ENCODE measurements at places on chromosomes 5 and 9.

DNA sequence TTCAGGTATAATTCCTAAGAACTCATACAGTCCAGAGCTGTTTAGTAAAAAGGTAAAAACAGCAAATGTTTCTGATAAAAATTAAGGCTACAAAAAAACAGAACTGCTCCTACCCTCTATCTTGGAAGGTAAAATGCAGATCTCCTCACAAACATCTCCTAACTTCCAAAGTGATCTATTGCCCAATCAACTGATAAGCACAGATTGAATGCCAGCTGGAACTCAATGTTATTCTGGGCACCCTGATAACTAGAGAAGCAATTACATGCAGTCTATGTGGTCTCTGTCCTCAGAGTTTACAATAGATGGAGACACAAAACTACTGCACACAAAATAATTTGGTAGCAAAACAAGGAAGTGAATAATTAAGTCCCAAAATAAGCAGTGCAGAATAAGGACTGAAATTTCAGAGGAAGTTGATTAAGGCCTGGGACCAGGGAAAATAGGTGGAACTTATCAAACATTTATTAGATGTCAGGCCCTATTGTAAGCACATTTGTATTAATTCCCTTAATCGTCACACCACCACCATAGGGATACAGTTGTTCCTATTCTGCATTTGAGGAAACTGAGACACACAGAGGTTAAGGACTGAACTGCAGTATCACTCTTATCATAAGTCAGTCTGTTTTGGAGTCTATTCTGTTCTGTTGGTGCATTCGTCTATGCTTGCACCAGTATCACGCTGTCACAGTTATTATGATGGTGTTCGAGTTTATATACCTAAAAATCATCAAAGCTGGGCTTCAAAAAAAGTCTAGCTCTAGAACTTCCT, 102.2 kb upstream of the TARS1 start:
- DNase-seq, result no peak

GRCh38 chr5:31935496-31936369, 238.4 kb downstream of the GOLPH3 start:
- DNase-seq, result peak; percentile 28

DNA sequence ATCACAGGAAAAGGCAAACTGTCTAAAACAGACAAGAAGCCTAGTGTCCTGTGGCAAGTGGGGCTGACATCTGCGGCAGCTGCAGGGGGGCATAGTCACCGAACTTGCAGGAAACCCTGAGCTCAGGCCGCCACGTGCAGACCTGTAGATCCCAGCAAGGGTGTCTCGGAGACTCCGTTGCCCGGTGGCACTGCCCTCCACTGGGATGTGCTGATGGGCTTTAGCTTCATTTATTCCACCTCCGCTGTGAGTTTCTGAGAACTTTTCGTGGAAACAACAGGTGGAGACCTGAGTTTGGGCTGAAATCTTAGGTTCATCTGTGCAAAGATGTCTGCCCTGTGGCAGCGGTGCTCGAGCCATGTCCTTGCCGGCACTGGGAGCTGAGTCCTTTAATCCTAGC, 22.1 kb downstream of the CEP72 start:
- DNase-seq, result no peak

- no peak for DNase-seq
Measured at GRCh38 chr9:121815084-121815483, 163.7 kb downstream of the DAB2IP start.

DNA sequence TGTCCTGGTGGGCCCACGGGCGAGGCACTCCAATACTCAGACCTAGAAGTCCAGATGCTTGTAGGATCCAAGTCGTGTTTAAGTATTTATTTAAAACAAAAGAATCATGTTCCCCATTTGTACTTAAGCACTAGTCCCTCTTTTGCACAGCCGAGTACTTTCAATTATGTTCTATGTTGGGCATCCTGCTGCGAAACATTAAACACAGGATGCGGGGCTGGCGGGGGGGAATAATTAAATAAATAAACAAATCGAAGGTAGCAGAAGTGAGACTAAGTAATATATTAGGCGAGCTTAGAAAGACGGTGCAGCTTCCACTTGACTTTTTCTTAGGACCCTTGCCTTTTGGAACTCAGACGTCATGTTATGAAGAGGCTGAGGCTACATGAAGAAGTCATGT, 1129.2 kb upstream of the ACO1 start:
- no peak for DNase-seq

- no peak for DNase-seq
Measured at GRCh38 chr5:157286761-157287211, 20.9 kb downstream of the CYFIP2 start.

DNA sequence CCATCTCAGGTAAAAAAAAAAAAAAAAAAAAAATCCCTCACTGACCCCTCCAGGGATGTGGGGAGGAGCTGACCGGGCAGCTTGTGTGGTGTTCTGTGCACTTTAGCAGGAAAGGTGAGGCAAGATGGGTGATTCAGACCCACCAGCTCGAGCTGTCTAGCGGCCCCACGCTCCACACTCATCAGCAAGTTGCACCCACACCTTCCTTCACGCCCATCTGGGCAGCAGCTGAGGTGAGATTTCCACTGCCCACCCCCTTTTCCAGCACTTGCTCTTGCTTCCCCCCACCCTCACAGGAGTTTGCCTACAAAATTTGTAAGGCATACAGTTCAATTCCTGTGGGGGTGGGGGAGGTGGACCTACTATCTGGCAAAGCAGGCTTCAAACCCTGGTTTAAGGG, 58.7 kb upstream of the ZNF354B start:
- DNase-seq, result no peak

DNA sequence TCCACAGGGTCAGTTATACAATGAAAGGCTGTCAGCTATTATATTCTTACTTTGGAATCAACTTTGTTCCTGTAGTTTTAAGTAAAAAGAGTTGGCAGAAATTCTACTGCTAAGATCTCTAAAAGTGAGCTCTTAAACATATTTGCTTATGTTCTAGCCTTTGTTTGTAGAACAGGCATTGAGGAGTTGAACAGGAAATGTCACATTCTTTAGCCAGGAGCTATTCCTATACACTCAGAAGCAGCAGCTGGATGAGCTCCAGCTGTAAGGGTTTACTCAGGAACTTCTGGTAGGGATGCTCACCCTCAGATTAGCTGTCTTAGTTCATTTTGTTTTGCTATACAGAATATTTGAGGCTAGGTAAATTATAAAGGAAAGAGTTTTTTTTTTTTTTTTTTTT, 22.4 kb upstream of the SPINK14 start:
- DNase-seq, result no peak

All from GM03348 (cell line).